ENCODE measurements at places on chromosomes 12 and 14. TPM values are rescaled to one million over a fixed set of nuclear protein-coding genes. Genes with fewer than 3 reads are reported as not detected.

VAMP1 gene
- 5.0 TPM for total RNA-seq

TAS2R42 gene
- not detected for total RNA-seq

C12orf54 gene
- not detected for total RNA-seq

TAS2R8 gene
- total RNA-seq = not detected

ANO2 gene
- 0.44 TPM for total RNA-seq

ACADS gene
- 53.5 TPM for total RNA-seq

Data from hepatocyte (in vitro differentiated cells).